ENCODE measurements at places on chromosomes 13 and 19.

DNA sequence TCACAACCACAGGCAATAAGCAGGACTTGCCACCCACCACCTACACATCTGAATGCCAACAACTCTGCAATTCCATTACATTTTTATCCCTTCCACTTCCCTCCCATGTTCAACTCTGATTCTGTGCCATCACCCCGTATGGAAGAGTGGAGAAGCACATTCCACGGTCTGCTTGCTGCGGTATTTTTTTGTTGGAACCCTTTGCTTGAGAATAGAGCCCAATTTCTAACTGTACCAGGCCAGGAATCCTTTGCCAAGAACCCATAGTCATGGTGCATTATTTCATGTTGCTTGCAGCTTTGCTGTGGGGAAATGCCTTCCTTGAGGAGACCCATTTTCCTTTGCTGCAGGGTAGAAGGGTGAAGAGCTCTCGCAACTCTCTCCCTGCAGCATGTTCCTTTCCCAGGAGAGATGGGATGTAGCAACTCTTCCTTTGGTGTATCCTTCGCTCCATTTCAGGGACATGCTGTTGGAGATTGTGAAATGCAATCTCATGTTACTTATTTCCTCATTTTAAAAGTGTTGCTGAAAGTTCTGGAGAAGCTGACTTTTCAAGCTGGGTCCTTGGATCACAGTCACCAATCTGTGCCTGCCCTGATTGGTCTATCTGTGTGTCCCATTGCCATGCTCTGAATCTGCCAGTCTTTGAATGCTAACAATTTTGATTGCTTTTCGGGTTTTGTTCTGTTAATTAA, 69.8 kb upstream of the STARD13 start:
- DNase-seq, result no peak

DNA sequence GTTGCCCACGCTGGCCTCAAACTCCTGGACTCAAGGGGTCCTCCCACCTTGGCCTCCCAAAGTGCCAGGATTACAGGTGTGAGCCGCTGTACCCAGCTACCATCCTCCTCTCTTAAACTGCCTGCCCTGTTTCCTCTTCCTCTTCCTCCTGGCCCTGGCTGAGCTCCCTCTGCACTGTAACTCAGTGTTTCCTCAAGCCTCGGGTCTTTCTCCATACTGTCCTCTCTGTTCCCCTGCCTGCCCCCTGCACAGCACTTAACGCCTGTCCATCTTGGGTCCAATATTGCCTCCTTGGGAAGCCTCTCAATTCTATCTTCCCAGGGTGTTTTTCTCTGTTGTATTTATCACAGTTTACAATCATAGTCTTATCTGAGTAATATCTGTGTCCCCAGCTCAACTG, 6.1 kb downstream of the LIPE start:
- no peak for DNase-seq

DNA sequence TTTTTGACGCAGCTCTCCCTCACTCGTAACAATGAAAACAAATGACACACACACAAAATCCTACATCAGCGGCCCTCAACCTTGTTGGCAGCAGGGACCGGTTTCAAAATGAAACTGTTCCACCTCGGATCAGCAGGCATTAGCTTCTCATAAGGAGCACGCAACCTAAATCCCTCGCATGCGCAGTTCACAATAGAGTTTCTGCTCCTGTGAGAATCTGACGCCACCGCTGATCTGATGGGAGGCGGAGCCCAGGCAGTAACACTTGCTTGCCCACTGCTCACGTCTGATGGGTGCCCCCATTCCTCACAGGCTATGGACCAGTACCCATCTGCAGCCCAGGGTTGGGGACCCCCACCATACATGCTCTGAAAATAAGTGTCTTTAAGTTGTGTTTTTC, 43.4 kb downstream of the DHRS12 start:
- no peak for DNase-seq

GRCh38 chr13:58302349-58302748, 670.8 kb downstream of the PCDH17 start:
- DNase-seq, result no peak

DNA sequence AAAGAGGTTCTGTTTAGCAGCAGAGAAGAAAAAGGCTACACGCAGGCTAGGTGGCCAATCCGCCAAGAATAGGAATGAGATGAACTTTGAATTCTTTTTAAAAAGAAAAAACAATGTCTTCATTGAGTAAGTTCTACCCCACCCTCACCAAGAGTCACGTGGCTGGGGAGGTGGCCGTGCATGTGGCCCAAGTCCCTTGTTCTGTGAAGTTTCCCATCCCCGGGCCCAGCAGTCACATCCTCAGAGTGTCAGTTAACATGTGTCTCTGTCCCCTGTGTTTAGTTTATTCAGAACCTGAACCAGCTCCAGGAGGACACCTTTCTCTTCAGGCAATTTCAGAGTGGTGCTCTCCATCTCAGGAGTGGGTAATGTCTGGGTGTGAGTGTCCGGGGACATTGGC, 57.1 kb upstream of the MCF2L start:
- DNase-seq, result no peak

DNA sequence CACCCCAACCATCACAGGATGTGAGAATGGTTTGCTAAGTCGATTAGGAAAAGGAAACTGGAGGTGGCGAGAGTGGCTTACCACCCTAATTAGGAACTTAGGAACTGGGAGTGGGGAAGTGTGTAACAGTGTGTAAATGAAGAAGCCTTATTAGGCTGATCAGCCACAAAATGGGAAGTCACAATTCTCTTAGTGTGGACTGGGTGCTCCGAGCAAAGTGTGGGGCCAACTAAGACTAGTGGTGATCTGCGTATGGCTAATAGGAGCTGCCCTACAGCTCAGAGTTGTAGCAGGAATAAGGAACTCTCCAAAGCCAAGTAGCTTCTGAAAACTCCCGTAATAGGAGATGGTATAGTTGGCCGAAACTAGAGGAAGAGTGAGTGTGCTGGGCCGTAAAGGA, 7.6 kb downstream of the SIGLEC11 start:
- DNase-seq, result no peak

GRCh38 chr13:71861769-71862458, 5.1 kb downstream of the DACH1 start:
- DNase-seq, result no peak

DNA sequence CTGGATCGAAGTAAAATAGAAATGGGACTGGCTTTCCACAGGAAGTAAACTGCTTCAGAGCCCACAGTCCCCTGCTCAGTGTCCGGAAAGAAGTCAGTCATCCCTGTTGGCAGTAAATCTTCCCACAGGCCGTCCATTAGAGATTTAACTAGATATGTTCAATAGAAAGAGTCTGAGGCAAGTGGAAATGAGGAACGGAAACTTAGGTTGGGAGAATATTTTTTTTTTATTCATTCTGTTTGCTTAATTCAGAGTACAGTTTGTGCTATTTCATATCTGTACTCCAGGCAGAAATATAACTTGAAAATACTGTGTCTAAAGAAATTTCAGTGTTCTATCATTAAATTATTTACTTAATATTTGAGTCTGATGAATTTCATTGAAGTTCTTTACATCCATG, 22.7 kb downstream of the SLC25A15 start:
- DNase-seq, result no peak

DNA sequence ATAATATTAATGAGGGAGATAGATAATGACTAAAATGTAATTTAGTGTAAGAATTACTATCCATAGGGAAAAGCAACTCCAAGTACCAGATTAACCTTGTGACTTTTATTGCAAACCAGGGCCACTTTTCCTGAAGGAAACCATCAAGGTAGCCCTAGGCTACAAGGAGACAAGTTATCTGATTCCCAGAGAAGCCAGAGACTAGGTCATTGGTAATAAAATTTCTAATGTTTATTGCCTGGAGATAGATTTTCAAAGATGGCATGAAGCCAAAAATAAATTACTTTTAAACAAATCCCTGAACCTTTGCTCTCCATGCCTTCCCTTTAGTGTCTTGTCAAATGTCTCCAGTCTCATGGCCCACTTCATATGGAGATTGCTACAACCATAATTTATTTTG, 610.1 kb upstream of the SLC10A2 start:
- DNase-seq, result no peak

- peak; percentile 100 for DNase-seq
These were observed at the start of gene KMT5C for GRCh38 chr19:55339105-55339888. Gene KMT5C (plus strand): TSS chr19:55339876. CDS start chr19:55341937, 2,061 bp downstream.

GRCh38 chr19:18415178-18415867, 3.9 kb upstream of the SSBP4 start:
- DNase-seq, result no peak

- DNase-seq, result no peak
These were observed 23.5 kb downstream of the COL5A3 start for GRCh38 chr19:9986787-9987281.

DNA sequence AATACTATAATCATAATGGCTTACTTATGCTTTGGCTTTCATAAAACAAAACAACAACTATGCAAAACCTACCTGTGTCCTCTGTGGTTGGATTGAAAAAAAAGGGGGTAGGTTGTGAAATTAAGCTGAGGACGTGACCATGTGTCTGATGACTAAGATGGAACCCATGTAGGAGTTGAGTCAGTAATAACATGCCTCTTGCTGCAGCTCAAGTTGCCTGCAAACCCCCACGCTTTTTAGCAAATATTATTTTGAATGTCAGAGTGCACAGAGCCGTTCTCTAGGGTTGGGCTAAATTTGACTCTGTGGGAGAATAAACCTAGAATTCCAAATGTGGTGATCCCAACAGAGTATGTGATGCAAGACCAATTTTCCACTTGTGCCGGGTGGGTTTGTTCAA, 209.3 kb downstream of the KCNRG start:
- no peak for DNase-seq

- no peak for DNase-seq
These were observed 34.6 kb upstream of the KATNAL1 start for GRCh38 chr13:30341815-30342570.

- DNase-seq, result no peak
These were observed 114.8 kb upstream of the TRPC4 start for GRCh38 chr13:37984357-37984756.

DNA sequence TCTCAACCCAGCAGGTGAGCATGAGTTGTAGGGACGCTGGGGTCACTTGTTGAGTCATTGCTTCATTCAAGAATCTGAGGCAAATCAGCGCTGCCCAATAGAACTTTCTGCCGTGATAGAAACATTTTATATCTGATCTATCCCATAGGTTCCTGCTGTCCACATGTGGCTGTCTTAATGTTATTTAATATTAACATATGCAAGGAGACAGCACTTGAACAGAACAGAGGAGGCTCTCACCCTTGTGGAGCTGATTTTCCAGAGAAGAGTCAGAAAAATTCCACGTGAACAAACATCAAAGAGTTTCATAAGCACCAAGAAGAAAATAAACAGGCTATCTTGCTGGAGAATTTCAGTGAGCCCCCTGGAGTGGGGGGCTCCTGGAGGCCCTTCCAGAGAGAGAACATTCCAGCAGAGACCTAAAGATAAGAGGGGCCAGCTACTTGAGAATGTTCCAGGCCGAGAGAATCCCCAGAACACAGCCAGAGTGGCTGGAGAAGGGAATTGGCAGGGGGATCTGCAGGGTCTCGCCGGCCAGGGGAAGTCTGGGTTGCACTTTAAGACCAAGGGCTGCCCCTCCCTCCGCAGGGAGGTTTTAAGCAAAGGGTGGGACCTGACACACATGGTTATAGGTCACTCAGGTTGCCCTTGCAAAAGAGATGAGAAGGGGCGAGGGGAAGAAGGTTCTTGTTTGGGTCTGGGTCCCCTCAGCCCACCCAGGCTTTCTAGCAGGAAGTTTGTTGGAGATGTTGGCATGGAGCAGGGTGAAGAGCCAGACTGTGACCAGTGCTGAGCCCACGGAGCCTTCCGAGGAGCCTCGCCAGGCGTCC, 135.7 kb downstream of the CRYL1 start:
- no peak for DNase-seq

- DNase-seq, result no peak
These were observed 69.0 kb upstream of the PCDH9 start for GRCh38 chr13:67299072-67299635.

DNA sequence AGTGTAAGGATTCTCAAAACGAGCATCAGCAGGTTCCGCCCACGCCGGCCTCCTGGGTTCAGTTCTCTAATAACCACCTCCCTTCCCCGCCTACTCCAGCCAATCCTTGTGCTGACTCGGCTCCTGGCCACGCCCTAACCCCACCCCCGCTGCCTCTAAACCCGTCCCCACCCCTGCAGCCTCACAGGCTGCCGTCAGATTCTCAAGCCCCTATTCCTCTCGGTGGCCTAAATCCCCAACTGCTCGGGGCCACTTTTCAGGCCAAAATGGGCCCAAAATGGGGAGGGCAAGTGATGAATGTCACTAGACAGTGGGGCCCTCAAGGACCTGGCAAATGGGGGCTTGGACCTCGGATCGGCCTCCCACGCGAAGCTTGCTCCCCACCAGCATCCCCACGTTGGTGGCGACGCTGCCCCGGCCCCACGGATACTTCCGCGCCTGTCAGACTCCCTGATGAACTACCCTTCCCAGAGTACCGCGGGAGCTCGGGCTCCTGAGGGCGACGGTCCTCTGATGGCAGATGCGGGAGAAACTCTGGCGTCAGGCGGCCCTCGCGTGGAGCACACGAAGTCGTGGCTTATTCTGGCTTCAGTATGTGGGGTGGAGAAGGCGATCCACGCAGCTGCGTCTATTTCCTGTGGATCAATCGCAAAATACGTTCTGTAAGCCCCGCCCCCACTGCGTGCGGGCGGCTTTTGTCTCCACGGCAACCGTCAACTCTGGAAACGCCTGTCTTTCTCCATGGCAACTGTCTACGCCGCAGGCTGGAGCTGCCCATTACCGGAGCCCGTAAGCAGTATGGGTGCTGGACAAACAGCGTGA, 24.8 kb downstream of the ZNF473 start:
- peak; percentile 6 for DNase-seq

DNA sequence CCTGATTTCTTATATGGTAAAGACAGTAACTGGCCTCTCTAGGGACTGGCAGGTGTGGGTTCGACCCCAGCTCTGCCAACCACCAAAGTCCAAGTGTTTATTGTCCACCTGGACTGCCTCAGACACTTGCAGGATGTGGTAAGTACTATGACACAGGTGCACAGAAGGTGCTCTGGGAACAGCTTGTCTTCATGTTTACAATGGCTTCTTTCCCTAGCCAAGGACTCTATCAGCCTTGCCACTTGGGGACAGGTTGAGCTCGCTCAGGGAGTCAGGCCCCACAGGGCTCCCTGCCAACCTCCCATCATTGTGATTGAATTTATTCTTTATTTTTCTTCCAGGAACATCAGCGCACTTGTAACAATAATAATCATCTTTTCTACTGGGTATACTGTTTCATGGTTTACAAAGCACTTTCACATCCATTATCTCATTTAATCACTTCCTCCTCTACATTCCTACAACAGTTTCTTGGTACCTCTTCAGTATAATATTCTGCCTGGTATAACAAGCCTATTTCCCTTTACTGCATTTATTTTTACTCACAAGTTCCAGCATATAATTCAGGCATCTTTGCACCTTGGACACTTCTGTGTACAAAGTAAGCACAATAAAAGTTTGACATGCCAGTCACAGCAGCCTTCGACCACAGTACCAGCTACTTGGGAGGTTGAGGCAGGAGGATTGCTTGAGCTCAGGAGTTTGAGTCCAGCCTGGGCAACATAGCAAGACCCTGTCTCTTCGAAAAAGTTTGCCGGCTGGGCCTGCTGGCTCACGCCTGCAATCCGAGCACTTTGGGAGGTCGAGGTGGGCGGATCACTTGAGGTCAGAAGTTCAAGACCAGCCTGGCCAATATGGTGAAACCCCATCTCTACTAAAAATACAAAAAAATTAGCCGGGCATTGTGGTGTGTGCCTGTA, 24.2 kb upstream of the GATAD2A start:
- no peak for DNase-seq

All from NCI-H1694 (cell line).